Hematopoietic multipotent progenitor cell treated with erythropoietin and hydrocortisone succinate and interleukin-3 and kit ligand, for 17 days (in vitro differentiated cells): ENCODE measurements at places on chromosomes 16 and 17.

DNA sequence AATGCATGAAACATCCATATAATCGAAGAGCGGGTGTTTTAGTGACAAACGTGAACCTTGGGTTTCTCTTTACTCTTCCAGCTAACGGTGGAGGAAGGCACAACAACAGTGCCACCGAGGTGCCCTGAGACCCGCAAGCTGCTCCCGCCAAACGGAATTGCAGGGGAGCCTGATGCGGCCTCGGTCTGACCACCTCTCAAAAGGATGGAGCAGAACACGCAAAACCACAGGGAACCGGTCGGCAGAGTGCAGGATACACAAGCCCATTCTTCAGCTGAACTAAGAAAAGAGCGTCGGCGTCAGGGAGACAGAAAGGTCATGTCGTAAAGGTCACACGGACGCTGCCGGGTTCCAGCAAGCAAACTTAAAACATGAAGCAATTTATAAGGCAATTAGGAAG is 109.5 kb upstream of the ZNF750 start:
- DNase-seq: no peak

DNA sequence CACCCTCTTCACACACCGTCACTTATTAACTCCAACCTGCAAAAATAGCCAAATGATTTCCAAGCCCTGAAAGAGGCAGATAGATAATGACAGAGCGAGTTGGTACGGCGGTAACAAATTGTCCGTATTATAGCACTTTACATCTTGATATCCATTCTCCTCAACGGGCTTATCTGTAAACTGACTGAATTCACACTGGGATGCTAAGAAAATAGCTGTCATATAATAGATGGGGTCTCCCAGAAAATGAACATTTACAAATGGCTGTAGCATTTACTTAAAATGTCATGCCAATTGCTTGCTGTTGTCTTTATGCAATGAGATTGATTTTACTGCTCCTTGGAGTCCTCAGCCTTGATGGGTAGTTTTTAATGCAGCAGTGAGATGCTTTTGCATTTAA is 225.8 kb upstream of the SDK2 start:
- DNase-seq: no peak

- no peak for DNase-seq
Observed at GRCh38 chr17:38697061-38697820, 7.8 kb upstream of the MLLT6 start.

GRCh38 chr16:53258809-53259208 is 175.5 kb upstream of the RBL2 start:
- no peak for DNase-seq

DNA sequence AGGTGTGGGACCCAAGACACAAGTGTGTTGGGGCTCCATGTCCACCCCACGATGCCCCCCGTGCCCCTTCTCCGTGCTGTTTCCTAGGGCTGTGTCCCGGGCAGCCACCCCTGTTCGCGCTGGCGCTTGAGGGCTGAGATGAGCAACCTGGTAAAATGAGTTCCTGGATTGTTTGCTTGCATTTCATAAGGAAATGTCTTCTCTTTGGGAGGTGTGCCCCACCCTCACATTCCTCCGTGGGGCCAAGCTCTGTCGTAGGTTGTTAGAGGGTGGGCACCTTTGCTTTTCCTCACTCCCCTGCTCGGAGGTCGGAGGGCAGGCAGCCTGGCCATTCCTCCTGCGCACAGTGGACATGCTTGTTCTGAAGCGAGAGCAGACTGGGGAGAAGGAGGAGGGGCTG is 171.3 kb upstream of the CHMP6 start:
- no peak for DNase-seq

GRCh38 chr17:9932491-9932890 is 27.4 kb upstream of the RCVRN start:
- no peak for DNase-seq

DNA sequence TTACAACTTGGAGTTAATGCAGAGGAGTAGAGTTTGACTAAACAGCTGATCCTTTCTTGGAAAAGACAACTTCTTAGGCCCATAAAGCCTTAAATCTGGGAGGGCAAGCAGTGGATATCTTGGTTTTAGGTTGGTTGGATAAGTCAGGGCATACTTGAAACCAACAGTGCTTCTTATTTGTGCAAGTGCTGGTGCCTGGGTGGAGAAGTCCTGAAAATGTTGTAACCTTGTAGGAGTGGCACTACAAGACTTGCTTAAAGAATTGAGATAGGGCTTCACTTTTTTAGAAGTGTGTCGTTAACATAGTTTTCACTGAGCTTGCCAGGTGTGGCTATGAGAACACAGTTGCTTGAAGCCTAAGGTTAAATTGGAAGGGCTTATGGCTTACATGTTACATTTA is 6.2 kb downstream of the MSI2 start:
- no peak for DNase-seq

DNA sequence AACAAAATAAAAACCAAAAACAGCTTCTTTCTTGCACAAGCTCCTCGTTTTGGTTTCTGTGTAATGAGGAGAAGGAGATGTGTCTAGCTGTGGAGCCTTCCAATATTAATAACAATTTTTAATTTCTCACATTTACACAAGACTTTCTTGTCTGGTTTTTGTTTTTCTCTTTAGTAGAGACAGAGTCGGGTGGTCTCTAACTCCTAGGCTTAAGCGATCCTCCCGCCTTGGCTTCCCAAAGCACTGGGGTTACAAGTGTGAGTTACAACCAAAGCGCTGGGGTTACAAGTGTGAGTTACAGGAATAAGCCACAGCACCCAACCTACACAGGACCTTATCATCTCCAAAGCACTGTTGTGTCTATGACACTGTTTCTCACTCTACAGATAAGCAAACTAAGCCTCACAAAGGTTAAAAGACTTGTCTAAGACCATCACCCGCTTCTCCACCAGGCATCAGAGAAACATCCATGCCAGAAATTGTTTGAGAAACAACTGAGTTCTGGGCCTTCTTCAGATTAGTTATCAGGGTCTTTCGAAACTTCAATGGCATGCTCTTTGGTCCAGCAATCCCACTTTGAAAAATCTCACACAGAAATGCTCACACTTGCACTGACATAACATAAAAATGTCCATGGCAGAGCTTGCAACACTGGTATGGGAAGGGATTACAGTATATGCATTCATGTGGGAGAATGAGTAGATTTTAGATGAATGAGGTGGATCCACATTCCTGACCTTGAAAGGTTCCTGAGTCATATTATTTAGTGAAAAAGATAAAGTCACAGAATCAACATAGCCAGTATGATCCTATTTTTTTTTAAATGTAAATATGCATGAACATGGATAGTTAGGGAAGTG is 3.9 kb downstream of the ABAT start:
- no peak for DNase-seq

GRCh38 chr16:2856686-2857450 is 1.1 kb downstream of the PRSS22 start:
- no peak for DNase-seq

GRCh38 chr17:58306131-58306951 is 22.3 kb downstream of the TSPOAP1 start:
- DNase-seq: no peak

DNA sequence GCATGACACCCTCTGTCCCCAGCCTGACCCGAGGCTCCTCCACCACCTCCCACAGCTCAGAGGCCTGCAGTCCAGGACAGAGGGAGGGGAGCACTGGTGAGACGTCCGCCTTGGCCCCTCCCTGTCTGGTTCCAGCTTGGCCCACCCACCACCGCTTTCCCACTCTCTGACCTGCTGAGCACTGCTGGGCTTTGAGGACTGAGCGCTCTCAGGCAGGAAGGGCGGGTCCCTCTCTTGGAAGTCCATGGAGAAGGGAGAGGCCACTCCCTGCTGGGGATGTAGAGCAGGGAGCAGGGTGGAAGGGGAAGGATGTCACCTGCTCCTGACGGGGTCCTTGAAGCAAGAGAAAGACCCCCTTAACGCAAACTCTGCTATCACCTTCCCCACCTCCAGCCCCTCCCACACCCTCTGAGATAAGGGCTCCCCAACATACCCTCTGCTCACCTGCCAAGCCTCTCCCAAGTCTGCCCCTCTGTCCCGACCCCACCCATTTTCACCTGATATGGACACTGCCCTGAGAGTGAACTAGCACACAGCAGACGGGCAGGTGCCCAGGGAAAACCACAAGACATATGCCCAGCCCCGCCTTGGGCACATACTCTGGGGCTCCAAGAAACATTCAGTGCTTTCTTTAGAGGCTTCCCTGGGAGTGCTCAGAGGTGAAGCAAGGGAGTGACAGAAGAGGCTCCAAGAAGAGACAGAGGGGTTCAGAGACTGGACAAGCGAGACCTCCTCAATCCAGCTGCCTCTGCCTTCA is 1.4 kb downstream of the OSBPL7 start:
- no peak for DNase-seq

GRCh38 chr16:1154887-1155331 is 2.0 kb downstream of the CACNA1H start:
- DNase-seq: no peak

- DNase-seq: peak; percentile 67
Observed at GRCh38 chr17:77834170-77835115, 124.1 kb upstream of the TNRC6C start.

DNA sequence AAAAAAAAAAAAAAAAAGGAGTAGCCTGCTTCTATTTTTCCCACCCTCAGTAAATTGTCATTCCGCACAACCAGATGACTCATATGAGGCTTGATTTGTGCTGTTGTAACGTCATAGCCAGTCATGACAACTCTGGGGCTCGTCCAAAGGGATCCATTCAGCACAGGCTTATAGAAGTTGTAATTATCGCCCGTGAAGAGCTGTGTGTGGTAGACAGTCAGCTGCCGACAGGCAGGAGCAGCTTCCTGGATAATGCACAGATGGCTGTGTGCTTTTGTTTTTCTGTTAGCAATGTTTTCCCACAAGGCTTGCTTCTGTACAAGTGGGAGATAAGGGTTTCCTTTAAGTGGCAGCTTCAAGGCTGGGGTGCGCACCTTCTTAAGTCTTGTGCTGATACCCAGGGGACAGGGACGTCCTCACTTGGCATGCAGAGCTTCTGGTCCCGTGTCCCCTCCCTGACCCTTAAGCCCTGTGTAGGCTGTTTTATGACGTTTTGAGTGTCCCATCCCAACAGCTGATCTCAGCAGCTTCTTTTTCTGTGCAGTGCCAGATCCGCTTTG is 26.0 kb downstream of the SNX29 start:
- DNase-seq: no peak

GRCh38 chr17:28319598-28319935 is 567 bp downstream of the TMEM97 start:
- DNase-seq: no peak

DNA sequence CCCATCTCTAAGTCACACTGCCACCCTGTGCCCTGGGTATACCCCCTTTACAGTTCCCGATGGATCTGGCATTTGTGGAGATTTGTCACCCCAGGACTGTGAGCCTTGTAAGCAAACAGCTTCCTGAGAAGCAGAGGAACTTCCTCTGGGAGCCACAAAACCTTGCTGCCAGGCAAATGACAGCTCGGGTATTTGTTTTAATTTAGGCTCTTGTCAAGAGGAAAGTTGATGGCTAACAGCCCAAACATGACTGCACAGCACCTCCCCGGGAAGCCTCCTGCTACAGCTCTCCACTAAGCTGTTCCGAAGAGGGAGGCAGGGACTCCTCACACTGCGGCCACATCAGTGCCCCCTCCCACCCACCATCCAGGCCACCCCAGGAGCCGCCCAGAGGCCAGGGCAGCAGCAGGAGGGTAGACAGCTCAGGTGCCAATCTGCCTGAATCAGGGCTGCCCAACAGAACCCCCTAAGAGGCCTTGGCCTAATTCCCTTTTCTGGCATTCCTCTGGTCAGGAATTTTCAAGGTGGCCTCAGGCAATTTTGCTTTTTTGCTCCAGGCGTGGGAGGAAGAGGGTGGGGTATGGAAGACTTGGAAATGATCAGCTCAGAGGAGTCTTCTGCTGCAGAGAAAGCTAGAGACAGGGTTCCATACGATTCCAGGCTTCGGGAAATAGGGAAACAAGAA is 2.6 kb downstream of the ABR start:
- DNase-seq: no peak

- DNase-seq: no peak
Observed at GRCh38 chr17:2122641-2123302, 67.9 kb downstream of the HIC1 start.

DNA sequence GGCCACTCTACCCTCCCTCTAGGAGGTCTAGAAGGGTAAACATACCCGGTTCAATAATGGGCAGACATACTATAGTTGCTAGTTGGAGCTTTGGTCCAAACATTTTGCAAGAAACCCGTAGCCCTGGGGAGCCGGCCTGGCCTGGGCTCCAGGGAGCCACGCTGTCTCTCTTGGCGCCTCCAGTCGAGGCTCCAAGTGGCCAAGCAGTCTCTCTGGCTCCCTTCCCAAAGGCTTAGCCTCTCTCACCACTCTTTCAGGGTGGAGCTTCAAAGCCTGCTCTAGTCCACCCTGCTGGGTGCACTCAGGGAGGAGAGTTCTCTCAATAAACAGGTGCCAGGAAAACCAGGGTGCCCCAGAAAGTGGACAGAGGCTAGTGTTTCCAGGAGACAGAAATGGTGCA is 32.2 kb downstream of the RCVRN start:
- DNase-seq: no peak

DNA sequence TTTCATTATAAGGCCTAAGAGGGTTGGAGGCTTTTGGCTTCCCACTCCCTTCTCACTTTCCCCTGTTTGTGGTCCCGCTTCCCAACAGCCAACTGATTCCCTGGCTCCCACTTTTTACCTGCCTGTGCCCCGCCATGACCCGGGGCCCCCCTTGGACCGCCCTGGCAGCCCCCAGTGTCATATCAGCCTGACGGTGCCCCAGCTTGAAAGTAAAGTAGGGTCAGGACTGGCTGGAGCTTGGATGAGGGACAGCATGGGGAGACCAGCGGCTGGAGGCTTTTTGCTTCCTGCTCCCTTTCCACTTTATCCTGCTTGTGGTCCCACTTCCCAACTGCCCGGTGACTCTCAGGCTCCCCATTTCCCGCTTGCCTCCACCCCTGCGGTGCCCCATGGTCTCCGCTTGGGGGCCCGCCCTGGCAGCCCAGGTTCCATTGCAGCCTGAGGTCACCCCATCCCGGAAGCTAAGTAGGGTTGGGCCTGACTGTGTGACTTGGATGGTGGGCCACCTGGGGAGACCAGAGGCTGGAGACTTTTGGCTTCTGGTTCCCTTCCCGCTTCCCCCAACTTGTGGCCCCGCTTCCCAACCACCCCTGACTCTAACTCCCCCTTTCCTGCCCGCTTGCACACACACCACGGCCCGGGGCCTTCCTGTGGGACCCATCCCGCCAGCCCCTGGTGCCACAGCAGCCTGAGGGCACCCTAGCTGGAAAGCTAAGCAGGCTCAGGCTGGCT is 2274.7 kb downstream of the TP53TG3F start:
- no peak for DNase-seq

DNA sequence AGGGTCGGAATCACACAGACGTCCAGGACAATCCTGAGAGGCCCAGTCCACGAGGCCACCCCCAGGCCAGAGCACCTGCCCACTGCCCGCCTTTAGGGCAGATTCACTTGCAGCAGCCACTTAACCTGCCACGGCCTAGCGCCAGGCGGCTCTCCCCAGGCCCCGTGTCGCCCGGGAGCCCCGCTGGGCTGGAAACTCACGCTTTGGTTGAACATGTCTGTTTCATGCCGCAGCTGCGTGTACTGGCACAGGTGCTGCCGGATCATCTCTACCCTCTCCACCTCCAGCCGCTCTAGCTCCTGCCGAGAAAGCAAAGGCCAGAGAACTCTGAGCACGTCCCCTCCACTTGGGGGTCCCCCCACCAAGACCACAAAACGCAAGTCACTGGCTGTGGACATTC is 12.7 kb upstream of the RCVRN start:
- DNase-seq: no peak
